BJ (cell line): ENCODE measurements at places on chromosomes 4 and X. TPM values are rescaled to one million over a fixed set of nuclear protein-coding genes. Genes with fewer than 3 reads are reported as not detected.

RAB39B gene
- polyA plus RNA-seq, result 0.26 and 0.29 TPM in 2 replicates

ARHGAP36 gene
- polyA plus RNA-seq, result not detected in 2 replicates

RENBP gene
- polyA plus RNA-seq, result 0.36 and 0.43 TPM in 2 replicates

NCAPG gene
- polyA plus RNA-seq, result 7.8 and 14.4 TPM in 2 replicates

EGFL6 gene
- not detected in 2 replicates for polyA plus RNA-seq

C4orf51 gene
- polyA plus RNA-seq, result not detected in 2 replicates

ADAM29 gene
- not detected in 2 replicates for polyA plus RNA-seq

ARFIP1 gene
- polyA plus RNA-seq, result 11.5 and 24.6 TPM in 2 replicates

TEX13B gene
- not detected in 2 replicates for polyA plus RNA-seq

JADE1 gene
- polyA plus RNA-seq, result 15.4 and 17.4 TPM in 2 replicates

MAGED4 gene
- 8.7 and 13.1 TPM in 2 replicates for polyA plus RNA-seq

GRCh38 chr4:174137698-174138097 lies 145.8 kb downstream of the FBXO8 start:
- no peak for DNase-seq

GRCh38 chr4:7803992-7804755 lies 135.5 kb downstream of the AFAP1 start:
- no peak for DNase-seq

DNA sequence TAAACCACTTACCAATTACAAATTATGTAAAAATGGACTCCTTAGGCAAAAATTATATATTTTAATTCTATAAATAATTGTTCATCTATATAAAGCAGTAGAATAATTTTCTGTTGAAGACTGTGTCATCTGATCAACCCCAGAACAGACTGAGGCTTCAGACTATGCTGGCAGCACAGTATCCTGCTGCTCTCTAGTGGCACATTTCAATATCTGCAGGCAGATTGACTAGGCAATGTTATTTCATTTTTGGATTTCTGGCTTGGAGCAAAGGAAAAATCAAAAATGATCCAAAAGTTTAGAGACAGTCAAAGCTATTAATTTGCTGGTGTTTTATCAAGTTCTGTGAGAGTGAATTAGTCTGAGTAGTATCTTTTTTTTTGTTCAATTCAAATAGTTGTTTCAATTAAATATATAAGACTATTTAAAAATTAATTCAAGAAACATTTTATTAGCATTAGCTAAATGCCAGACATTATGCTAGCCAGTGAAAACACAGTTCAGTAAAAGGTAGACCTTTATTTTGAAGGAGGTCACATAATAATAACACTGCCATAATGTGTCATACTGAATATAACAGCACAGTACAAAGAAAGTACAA lies 21.3 kb upstream of the SULT1E1 start:
- no peak for DNase-seq

DNA sequence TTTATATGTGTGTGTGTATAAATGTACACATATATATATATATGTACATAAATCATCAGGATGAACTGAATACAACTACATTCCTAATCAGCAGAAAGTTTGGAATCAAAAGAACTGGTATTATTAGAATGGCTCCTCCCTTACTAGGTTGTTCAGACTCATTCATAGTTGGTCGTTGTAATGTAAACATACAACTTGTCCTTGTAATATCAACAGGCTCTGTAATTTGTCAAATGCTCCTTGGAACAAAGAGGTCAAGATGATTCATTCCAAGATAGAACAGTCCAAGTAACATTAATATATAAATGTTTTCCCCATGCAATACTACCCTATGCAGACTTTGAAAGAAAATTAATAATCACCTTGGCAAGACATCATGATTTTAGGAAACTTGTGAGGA lies 351.4 kb upstream of the SMIM31 start:
- no peak for DNase-seq

- DNase-seq, result peak; percentile 51
Observed at GRCh38 chrX:112834031-112834845, 6.4 kb downstream of the AMOT start.

GRCh38 chr4:121980643-121981042 lies 28.8 kb upstream of the TRPC3 start:
- DNase-seq, result peak; percentile 34

- DNase-seq, result no peak
Observed at GRCh38 chrX:36310136-36310535, 390.6 kb downstream of the CFAP47 start.

- DNase-seq, result no peak
Observed at GRCh38 chr4:84994280-84994679, 27.8 kb upstream of the WDFY3 start.

- DNase-seq, result no peak
Observed at GRCh38 chr4:8591114-8591513, 1.5 kb upstream of the CPZ start.

DNA sequence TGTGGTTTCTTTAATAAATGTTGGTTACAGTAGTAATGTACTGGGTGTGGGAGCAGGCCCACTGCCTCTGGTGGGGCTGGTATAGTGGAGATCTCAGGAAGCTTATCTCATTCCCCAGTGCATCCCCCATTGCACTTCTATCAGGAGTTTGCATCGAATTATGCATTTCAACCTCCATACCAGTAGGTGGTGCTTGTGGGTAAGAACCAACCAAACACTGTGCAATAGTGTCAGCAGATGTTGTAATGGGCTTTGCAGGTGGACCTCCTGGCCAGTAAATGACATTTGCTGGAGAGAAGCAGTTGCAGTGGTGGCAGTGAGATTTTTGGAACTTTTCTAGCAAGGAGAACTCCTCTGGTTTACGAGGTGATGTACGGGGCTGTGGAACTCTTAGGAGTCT lies 150.6 kb downstream of the POU3F4 start:
- DNase-seq, result no peak

- DNase-seq, result no peak
Observed at GRCh38 chr4:7306986-7307385, 114.6 kb downstream of the SORCS2 start.

GRCh38 chr4:113505044-113505443 lies 256.5 kb downstream of the CAMK2D start:
- no peak for DNase-seq

DNA sequence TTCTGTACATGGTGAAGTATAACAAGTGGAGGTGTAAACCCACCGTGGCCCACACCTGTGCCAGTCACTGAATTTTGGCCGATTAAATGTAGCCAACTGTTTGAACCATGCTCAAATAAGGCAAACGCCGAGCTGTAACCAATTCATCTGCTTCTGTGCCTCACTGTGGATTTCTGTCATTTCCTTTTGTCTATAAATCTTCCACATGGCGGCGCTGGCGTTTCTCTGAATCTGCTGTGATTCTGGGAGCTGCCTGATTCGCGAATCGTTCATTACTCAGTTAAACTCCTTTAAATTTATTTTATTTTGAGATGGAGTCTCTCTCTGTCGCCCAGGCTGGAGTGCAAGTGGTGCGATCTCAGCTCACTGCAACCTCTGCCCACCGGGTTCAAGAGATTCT lies 19.2 kb downstream of the SUPT20HL2 start:
- no peak for DNase-seq

DNA sequence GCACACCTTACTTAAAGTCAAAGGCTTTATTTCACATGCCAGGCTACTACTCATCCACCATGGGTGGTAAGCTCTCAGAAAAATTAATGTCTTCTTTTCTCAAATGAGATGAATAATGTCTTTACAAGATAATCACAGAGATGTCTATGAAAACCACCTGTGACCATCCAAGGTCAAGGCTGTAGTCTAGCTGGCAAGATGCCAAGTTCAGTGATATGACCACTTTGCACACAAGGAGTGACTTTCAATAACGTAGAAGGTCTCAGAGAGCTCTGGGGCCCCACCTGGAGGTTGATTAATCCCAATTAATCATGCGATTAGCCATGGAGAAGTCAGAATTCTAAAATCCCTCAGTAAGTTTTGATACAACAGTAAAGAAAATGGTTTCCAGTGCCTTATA lies 20.5 kb downstream of the ANOS1 start:
- DNase-seq, result no peak

DNA sequence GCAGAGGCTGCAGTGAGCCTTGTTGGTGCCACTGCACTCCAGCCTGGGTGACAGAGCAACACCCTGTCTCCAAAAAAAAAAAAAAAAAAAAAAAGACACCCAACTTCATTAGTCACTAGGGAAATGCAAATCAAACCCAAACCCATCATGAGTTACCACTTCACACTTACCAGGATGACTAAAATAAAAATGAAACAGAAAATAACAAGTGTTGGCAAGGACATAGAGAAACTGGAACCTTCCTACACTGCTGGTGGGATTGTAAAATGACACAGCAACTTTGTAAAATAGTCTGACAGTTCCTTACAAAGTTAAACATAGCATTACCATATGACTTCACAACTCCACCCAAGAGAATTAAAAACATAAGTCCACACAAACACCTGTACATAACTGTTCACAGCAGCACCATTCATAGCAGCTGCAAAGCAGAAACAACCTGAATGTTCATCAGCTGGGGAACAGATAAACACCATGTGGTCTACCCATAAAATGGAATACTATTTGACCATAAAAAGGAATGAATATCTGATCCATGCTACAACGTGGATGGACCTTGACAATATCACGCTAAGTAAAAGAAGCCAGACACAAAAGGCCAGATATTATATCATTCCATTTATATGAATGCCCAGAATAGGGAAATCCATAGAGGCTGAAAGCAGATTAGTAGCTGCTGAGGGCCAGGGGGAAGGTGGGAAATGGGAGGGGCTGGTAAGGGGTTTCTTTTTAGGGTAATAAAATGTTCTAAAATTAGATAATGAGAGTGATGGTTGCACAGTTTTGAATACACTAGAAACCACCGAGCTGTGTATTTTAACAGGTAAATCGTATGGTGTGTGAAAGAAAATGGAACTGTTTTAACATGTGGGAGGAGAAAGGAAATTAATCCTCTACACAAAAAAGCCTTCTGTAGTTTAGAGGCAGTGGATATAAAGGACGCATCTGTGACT lies 18.3 kb downstream of the CD99L2 start:
- no peak for DNase-seq

GRCh38 chr4:125750828-125751466 lies 436.2 kb downstream of the FAT4 start:
- DNase-seq, result no peak

DNA sequence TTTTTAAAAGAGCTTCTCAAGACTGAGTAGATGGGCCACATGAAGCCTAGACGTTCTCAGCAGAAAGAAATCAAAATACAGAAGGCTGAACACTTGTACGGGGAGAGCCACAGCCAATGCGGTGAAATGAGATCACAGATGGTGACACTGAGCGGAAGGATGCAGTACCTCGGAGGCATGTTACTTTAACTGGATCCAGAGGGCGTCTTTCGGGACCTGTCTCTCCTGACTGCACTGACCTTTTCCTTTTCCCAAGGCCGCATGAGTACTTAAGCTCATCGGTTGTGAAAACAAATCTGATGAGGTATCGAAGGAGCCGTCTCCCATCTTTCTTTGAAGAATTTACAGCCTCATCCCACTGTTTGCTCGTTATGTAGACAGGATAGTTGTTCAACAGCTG lies 32.6 kb downstream of the BEND4 start:
- no peak for DNase-seq

DNA sequence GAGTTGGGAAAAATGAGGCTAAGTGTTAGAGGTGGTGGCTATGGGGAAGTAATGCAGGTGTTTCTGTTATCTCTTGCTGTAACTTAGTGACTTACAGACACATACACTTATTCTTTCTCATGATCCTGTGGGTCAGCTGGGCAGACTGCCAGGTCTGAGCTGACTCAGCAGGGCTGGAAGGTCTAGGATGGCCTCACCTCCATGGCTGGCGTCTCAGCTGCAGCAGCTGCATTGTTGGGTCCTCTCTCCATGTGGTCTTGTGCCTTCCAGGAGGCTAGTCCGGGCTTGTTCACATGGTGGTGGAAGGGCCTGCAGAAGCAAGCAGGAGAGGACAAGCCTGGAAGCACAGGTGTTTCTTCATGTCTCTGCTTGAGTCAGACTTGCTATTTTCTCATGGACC lies 172.7 kb downstream of the NHS start:
- no peak for DNase-seq

DNA sequence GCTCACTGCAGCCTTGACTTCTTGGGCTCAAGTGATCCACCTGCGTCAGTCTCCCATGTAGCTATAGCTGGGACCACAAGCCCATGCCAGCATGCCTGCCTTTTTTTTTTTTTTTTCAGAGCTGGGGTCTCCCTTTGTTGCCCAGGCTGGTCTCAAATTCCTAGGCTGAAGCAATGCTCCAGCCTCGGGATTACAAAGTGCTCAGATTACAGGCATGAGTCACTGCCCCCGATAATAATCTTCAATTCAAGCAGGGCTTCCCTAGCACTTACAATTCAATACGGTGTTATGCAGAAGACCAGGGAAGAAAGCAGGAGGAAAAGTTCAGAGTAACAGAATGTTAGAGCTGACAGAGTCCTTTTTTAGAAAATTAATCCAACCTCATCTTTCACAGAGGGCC lies 26.1 kb downstream of the OTOP1 start:
- no peak for DNase-seq

DNA sequence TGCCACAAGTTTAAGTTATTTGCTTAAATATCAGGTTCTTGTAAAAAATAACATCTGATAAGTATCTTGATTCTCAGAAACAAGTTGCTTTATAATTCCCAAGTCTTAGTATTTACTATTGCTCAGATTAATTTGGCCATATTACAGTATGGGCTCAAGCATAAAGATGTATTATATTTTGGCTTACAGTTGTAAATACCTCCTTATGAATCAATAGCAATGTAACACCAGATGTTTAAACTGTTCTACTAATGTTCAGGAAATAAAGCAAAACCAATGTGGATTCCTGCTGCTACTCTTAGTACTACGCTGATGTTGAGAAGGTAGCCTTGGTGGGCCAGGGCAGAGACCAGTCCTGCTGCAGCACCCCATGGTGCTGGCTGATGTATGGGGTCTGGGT lies 102.7 kb downstream of the MGST2 start:
- DNase-seq, result no peak

GRCh38 chr4:34148322-34148908 lies 2095.9 kb downstream of the ARAP2 start:
- no peak for DNase-seq

- DNase-seq, result no peak
Observed at GRCh38 chr4:150381036-150381435, 200.9 kb upstream of the MAB21L2 start.

GRCh38 chrX:129648514-129649267 lies 6.1 kb downstream of the APLN start:
- DNase-seq, result no peak

DNA sequence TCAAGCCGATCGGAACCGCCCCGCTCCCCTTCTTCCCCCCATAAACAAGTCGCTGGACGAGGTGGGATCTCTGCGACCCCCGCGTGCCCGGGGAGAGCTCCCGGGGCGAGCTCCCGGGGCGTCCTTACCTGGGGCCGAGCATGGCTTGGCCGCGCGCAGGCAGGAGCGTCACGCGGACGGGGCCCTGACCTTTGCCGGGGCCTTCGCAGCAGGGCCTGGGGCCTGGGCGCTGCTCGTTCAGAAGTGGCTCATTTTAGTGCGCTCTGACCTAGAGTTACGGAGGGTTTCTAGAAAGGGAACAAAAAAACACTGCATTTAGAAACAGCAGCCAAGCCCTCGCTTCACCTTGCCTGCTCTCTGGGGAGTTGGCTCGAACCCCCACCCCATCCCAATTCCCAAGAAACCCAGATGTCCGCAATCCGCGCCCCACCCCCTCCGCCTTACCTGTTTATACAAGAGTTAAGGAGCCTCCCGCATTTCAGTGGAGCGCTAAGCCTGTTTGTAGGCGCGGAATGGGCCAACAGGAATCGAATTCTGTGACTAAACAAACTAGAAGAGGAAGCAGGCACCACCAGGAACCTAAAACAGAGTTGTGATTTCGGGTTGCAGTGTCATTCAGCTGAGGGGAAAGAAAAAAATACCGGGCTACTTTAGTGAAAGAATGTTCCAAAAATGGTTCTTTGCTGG lies 814 bp upstream of the RBM47 start:
- no peak for DNase-seq
